ENCODE measurements at places on chromosomes 12 and 14.

DNA sequence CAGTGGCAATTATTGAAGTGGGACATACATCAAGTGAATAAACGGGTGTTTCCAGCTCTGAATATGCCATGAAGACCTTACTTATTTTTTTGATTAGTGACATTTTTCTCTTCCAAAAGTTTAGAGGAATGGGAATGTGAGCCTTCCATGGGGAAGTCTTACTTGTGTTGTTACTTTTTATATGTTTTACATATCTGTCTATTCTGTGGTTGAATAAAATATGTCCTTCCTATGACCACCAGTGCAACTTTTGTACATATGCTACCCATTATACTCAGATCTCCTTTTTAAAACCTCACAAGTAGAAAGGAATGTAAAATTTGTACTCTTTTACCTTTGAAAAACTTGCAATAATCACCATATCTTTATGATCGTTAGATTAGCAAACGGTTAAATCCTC is 132.7 kb downstream of the MSRB3 start:
- DNase-seq, result no peak

- DNase-seq, result no peak
Observed at GRCh38 chr12:61758661-61759060, 501.5 kb upstream of the USP15 start.

DNA sequence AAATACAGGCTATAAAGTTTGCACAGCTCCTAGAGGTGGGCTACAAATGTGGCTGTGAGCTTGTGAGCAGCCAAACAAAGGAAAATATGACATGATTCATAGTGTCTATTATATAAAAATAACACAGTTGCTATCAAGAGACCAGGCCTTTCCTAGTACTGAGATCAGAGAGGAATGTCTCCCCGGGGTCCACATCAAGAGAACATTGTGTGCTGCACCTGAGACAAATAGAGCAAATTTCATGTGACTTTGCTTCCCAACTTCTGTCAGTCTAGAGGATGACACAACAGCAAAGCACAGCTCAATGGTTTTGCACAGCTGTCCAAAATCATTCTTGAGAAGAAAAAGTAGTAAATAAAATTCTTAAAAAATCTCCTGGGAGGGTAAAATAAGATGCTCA is 297.5 kb upstream of the PRKD1 start:
- DNase-seq, result no peak

DNA sequence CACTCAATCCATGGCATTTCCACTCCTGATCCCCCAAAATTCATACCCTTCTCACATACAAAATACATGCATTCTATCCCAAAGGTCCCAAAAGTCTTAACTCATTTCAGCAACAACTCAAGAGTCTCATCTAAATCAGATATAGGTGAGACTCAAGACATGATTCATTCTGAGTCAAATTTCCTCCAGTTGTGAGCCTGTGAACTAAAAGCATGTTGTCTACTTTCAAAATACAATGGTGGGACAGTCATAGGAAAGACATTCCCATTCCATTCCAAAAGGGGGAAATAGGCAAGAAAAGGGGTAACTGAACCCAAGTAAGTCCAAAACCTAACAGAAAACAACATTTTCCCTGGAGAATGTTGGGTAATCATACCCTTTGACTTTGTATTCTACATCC is 103.3 kb downstream of the C12orf75 start:
- no peak for DNase-seq

GRCh38 chr14:93032421-93032936 is 83.2 kb downstream of the ITPK1 start:
- no peak for DNase-seq

GRCh38 chr12:115444346-115444745 is 760.4 kb upstream of the TBX3 start:
- no peak for DNase-seq
